ENCODE measurements at places on chromosomes 5 and 9.

DNA sequence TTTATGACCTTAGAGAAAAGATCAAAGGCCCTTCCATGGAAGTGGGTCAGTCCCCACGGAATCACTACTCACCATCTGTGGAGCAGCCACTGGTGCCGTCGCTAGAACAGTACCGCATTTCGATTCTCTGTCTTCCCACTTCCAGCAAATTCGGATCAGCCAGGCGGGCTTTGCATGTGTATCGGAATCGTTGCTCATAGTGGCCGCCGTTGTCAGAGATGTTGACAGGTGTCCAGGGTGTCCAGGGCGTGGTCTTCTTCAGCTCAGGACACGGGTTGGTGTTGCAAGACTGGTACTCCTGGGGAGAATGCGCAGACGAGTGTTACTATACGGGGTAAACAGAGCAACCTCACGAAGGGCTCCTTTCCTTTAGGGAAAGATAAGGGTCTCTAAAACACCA is 479.5 kb downstream of the SEMA5A start:
- H3K27ac ChIP-seq = no peak overlapping the region
- H3K36me3 ChIP-seq = no peaks in the 10 kb centered on the region
- DNase-seq = no peak
- no peaks in the 10 kb centered on the region for H3K4me1 ChIP-seq
- H3K27me3 ChIP-seq = no peaks in the 10 kb centered on the region

- H3K27ac ChIP-seq = no peak overlapping the region
- H3K4me1 ChIP-seq = no peaks in the 10 kb centered on the region
- no peaks in the 10 kb centered on the region for H3K36me3 ChIP-seq
- H3K27me3 ChIP-seq = no peaks in the 10 kb centered on the region
- no peak overlapping the region for H3K4me3 ChIP-seq
Observed at GRCh38 chr9:119298076-119298853, 71.0 kb downstream of the BRINP1 start.

DNA sequence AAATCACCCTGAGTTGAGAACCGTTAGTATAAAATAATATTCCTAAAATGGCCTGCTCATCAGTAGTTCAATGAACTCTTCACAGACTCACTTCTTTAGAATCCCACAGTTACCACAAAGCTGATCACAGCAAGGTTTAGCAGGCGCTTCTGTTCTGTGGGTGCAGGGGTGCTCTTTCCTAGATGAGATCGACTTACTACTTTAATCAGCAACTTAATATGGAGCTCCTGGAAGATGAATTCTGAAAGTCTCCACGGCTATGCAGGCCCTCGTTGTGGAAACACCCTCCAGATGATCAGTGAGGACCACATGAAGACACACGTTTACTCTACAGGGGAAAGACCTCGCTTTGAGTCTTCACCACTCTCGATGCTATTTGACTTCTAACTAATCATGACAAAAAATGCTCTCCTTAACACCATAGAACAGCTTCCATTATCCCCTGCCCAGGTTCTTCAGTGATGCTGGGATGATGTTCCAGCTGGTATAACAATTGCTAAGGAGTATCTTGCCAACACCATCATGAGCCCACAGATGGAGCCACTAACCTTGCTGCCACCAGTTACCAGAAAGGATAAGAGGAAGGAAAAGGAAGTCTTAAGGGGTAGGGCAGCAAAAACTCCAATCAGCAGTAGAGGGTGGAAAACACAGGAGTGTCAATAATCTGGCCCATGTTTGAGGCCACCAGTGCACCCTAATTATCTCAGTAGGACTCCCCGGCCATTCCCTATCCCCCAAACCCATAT is 17.9 kb upstream of the GPX8 start:
- no peak overlapping the region for H3K4me3 ChIP-seq
- DNase-seq = no peak
- H3K4me1 ChIP-seq = no peaks in the 10 kb centered on the region
- no peak overlapping the region for H3K27ac ChIP-seq

GRCh38 chr5:18553269-18553668 is 919.0 kb downstream of the TAF11L14 start:
- no peak overlapping the region for H3K4me3 ChIP-seq
- no peaks in the 10 kb centered on the region for H3K27me3 ChIP-seq
- H3K4me1 ChIP-seq = no peaks in the 10 kb centered on the region
- no peak for DNase-seq
- H3K36me3 ChIP-seq = no peaks in the 10 kb centered on the region

DNA sequence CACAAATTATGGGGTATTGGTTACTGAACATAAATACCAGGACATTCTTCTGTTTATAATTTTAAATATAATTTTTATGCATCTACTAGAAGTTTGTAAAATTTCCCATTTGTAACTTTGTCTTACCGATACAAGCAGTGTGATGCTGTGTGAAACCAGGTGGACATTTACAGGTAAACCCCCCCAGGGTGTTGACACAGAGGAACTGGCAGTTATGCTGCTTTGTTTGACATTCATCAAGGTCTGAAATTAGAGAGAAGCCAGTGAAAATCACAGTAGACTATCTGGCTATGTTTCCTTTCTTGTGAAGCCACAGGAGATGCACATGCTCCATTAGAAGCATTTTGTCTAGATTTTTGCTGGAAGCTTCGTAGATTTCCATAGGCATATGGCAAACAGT is 190.9 kb downstream of the SLC12A2 start:
- H3K36me3 ChIP-seq = no peaks in the 10 kb centered on the region
- no peak overlapping the region for H3K27ac ChIP-seq
- no peaks in the 10 kb centered on the region for H3K4me1 ChIP-seq
- DNase-seq = no peak
- H3K4me3 ChIP-seq = no peak overlapping the region

DNA sequence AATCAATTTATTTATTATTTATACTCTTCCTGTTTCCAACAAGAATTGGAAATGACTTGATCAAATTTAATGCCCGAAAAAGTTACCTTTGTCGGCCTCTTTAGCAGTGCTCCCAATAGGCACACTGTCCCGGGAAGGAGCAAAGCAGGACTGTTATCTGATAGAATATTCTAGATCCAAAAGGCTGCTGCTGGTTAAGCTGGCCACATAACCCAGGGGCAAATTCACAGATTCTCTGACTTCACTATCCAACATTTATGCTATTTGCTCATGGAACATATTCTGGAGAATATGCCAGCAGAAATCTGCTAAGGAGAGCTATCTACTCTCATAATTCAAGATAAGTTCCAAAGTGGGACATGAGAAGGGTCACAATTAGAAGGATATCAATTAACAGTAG is 100.2 kb upstream of the DMAC1 start:
- no peak for DNase-seq
- no peak overlapping the region for H3K4me3 ChIP-seq

GRCh38 chr5:136722086-136722485 is 356.7 kb upstream of the TRPC7 start:
- H3K36me3 ChIP-seq = no peaks in the 10 kb centered on the region
- no peaks in the 10 kb centered on the region for H3K4me1 ChIP-seq
- H3K4me3 ChIP-seq = no peak overlapping the region
- H3K27ac ChIP-seq = no peak overlapping the region
- DNase-seq = no peak

DNA sequence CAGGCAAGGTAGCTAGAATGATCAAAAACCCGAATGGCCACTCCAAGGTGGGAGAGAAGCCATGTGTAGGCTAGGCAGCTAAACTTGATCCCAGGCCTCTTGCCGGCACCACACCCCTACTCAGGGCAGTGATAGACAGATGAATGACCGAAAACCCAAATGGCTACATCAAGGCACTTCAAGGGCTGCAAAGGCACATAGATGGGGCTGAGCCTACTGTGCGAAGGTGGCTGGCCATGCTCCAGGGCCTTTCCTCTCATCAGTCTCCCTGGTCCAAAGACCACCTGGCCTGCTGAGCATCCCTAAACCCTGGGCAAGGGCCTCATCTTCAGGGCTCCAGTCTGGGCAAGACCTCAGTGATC is 3.7 kb upstream of the TIFAB start:
- peaks cover 43% of the 10 kb centered on the region for H3K27me3 ChIP-seq
- no peak overlapping the region for H3K4me3 ChIP-seq
- no peak for DNase-seq
- H3K4me1 ChIP-seq = no peaks in the 10 kb centered on the region
- no peaks in the 10 kb centered on the region for H3K36me3 ChIP-seq

- no peak overlapping the region for H3K27ac ChIP-seq
- no peak for DNase-seq
- H3K36me3 ChIP-seq = no peaks in the 10 kb centered on the region
- no peak overlapping the region for H3K4me3 ChIP-seq
- no peaks in the 10 kb centered on the region for H3K4me1 ChIP-seq
Observed at GRCh38 chr5:12017007-12017406, 112.8 kb upstream of the CTNND2 start.

- no peaks in the 10 kb centered on the region for H3K4me1 ChIP-seq
- no peak overlapping the region for H3K27ac ChIP-seq
- DNase-seq = peak; percentile 66
- H3K36me3 ChIP-seq = no peaks in the 10 kb centered on the region
- no peaks in the 10 kb centered on the region for H3K27me3 ChIP-seq
Observed at GRCh38 chr5:113195251-113195650, 218.7 kb downstream of the DCP2 start.

DNA sequence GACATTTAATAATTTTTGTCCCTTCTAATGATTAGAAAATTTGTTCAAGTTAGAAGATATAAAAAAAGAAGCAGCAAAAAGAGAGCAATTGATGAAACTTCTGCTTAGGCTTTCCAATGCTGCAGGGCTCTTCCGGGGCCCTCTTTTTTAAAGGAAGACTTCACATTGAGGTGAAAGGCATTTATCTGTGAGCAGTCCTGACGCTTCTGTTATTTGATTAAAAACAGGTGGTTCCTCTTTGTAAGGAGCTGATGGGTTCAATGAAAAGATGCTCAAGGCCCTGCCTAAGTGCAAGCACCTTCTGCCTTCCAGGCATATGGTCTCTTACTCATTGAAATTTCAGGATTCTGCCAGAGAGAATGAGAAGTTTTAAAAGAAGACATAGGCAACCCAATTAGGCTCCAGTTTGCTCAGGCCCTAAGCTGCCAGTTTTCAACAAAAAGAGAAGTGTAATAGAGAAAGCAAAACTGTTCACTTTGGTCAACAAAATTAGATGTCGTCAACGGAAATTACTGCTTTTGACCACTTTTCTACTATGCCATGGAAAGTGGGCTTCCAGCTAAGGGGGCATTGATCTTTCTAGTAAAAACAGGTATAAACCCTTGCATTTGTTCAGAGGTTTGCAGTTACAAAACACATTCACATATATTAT is 100.2 kb downstream of the INSYN2B start:
- DNase-seq = no peak
- peaks cover 48% of the 10 kb centered on the region for H3K36me3 ChIP-seq
- no peaks in the 10 kb centered on the region for H3K4me1 ChIP-seq
- H3K4me3 ChIP-seq = no peak overlapping the region
- H3K27me3 ChIP-seq = no peaks in the 10 kb centered on the region

GRCh38 chr5:17481378-17481777 is 16.7 kb upstream of the TAF11L2 start:
- H3K4me1 ChIP-seq = peaks cover 5% of the 10 kb centered on the region
- no peaks in the 10 kb centered on the region for H3K36me3 ChIP-seq
- no peaks in the 10 kb centered on the region for H3K27me3 ChIP-seq
- DNase-seq = no peak
- H3K4me3 ChIP-seq = no peak overlapping the region

GRCh38 chr5:143781993-143782520 is 29.9 kb upstream of the HMHB1 start:
- H3K4me1 ChIP-seq = no peaks in the 10 kb centered on the region
- no peak overlapping the region for H3K4me3 ChIP-seq
- H3K27me3 ChIP-seq = no peaks in the 10 kb centered on the region
- no peak for DNase-seq
- no peak overlapping the region for H3K27ac ChIP-seq

DNA sequence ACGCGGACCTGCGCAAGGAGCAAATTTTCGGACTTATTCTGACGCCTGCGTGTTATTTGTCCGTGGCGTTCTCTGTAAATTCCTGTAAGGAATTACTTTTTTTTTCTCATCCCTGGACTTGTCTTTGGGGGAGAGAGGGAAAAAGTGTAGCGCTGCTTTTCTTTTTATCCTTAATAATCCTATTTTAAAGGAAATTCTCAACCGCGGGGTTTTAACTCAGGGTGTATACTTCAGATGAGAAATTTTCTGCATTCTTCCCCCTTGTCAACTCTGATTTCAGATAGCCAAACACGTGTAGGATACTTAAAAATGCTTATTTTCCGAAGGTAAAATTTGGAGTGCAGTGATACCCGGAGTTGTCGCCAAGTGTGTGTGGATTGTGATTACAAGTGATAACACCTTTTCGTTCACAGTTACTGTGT is 853 bp downstream of the DCP2 start:
- H3K36me3 ChIP-seq = peaks cover 8% of the 10 kb centered on the region
- H3K27ac ChIP-seq = peak overlapping the region; percentile 87
- peak overlapping the region; percentile 92 for H3K4me3 ChIP-seq
- peaks cover 22% of the 10 kb centered on the region for H3K4me1 ChIP-seq
- DNase-seq = no peak

DNA sequence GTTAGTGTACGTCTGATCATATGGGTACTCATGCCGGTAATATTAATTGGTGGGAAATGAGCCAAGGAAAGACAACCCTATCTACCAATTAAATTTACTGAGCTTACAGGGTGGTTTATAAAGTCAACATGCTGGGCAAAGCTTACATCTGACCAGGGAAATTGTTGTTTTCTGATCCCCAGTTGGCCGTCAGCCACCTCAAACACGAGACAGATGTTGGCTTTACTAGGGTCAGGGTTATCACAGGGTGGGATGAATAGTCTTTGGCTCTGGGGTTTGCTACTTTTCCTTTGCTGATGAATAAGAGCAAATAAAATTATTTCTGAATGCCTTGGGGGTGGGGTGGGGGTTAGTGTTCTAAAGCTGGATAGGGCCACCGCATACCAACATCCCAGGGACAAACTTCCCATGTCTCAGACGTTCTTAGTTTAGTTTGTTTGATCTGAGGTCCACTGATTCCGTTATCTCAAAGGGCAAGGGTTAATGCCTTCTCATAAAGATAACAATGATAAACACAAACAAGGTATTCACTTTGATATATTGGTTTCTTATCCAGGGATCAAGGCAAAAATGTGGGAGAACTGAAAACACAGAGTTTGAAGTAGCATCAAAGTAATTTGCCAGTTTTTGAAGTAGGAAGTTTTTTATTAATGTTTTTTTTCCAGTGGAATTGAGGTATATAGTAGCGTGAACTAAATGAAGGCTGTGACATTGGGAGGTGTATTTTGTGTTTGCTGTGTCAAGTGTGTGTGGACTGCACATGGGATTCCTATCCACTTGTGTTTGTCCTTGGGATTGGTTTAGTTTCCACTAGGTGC is 109.1 kb upstream of the RPS23 start:
- H3K4me3 ChIP-seq = no peak overlapping the region
- H3K4me1 ChIP-seq = peaks cover 38% of the 10 kb centered on the region
- peak overlapping the region; percentile 98 for H3K27ac ChIP-seq
- peak; percentile 59 for DNase-seq

- H3K4me1 ChIP-seq = peaks cover 10% of the 10 kb centered on the region
- DNase-seq = no peak
- H3K36me3 ChIP-seq = no peaks in the 10 kb centered on the region
- H3K4me3 ChIP-seq = no peak overlapping the region
Observed at GRCh38 chr5:143916451-143916850, 104.5 kb downstream of the HMHB1 start.

- H3K27me3 ChIP-seq = no peaks in the 10 kb centered on the region
- no peak overlapping the region for H3K4me3 ChIP-seq
- peaks cover 5% of the 10 kb centered on the region for H3K4me1 ChIP-seq
- no peak overlapping the region for H3K27ac ChIP-seq
- no peak for DNase-seq
Observed at GRCh38 chr5:67164856-67165525, 31.6 kb downstream of the CD180 start.
